ENCODE measurements at places on chromosomes 7 and 10.

DNA sequence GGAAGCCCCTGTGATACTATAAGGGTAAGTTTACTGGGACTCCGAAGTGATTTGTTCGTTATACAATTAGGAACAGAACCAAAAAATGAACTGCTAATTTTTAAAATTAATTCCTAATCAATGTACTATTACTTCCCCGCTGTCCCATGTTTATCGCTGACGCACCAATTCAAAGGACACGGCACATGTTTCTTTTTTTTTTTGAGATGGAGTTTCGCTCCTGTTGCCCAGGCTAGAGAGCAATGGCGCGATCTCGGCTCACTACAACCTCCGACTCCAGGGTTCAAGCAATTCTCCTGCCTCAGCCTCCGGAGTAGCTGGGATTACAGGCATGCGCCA lies 1.5 kb upstream of the FMC1 start:
- DNase-seq = no peak

DNA sequence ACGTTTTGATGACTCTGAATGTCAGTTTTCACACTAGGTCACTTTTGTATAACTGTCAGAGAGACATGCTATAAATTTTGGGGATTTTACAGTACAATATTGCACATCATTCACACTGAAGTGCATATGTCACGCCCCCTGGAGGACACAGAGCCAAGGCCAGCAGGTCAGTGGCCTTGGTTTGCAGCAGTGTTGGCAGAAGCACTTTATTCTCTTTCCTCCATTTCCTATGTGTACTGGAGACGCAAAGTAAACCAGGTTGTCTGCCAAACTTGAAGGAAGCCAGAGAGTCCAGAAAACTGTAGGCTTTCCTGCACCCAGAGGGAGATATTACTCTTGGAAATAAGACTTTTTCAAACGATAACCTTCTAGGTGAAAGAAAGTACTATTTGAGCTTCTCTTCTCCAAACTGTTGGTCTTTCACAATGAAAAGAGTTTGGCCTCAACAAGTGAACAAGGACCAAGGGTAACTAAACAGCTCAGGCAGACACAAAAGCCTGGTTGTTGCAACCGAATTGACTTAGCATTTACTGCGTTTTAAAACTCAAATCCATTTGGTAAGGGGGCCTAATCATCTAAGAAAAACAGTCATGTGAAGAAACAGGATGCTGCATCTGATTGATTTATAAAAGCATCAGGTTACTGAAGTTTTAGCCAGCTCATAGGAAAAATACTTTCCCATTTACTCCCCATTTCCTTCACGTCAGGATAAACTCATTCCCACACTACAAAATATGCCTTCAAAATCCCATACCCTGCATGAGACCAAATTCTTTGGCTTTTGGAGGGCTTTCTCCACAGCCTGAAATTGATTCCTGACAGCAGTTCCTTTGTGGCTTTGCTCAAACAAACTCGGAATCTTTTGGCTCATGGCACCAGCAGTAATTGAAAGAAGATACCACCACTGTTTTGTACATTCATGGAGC lies 83.0 kb upstream of the SEC61G start:
- peak; percentile 43 for DNase-seq

- DNase-seq = no peak
These were observed 16.9 kb downstream of the PRF1 start for GRCh38 chr10:70585578-70586169.

DNA sequence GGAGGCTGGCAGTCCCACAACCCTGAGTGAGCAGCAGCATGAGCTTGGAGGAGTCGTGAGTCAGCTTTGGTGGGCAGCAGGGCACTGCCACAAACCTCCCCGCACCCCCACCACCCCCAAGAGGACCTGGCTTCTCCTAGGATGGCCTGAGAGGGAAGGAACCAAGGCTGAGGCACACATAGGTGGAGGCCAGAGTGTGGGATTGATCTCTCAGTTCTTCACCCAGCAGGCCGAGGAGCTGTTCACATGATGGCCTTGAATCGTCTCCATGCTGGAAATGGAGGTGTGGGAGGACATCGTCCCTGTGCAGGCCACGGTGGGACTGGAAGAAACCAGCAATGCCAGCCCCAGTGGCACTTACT lies 17.4 kb upstream of the GDF10 start:
- no peak for DNase-seq

DNA sequence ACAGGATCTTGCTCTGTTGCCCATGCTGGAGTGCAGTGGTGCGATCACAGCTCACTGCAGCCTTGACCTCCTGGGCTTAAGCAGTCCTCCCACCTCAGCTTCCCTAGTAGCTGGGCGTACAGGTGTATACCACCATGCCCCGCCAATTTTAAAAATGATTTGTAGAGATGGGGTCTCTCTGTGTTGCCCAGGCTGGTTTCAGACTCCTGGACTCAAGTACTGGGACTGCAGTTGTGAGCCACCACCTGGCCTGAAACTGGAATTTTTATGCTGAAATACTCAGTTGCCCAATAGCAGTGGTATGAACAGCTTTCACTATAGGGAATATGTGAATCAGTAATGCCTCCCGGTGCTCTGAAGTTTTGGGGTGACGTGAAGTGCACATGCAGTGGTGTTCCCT lies 7.6 kb downstream of the ZRANB1 start:
- DNase-seq = peak; percentile 8

DNA sequence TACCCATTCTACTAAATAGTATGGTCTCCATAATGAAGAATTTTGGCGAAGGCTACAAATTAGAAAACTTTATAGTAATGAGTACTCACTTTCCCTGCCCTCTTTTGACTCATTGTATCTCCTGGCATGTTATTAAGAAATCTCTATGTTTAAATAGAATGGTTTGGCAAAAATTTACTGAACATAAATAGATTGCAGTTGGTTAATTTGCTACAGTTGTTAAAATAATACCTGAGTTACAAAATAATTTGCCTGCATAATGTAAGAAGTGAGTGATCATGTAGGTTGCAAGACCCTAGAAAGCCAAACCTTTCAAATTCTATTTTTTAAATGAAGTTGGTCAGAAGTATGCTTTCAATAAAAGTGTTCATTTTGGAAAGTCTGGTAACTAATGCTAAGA lies 176.8 kb upstream of the AHR start:
- DNase-seq = peak; percentile 7
